ENCODE measurements at places on chromosomes 13 and 19.
A peak's percentile ranks its signal among the peaks of the same experiment; 100 is the strongest.

- no peak for DNase-seq
These were observed 396.7 kb upstream of the GPC6 start for GRCh38 chr13:92829930-92830329.

- no peak for DNase-seq
These were observed 30.3 kb downstream of the ZNF763 start for GRCh38 chr19:11995174-11995573.

DNA sequence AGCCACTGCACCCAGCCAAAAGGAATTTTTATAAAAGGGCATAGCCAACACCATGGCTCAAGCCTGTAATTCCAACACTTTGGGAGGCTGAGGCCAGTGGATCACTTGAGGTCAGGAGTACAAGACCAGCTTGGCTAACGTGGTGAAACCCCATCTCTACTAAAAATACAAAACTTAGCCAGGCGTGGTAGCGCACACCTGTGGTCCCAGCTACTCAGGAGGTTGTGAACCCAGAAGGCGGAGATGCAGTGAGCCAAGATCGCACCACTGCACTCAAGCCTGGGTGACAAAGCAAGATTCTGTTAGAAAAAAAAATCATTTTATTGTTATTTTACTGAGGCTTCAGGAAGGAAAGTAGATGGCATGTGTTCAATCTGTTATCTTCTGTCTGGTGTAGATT is 31.3 kb upstream of the FOXO1 start:
- no peak for DNase-seq

DNA sequence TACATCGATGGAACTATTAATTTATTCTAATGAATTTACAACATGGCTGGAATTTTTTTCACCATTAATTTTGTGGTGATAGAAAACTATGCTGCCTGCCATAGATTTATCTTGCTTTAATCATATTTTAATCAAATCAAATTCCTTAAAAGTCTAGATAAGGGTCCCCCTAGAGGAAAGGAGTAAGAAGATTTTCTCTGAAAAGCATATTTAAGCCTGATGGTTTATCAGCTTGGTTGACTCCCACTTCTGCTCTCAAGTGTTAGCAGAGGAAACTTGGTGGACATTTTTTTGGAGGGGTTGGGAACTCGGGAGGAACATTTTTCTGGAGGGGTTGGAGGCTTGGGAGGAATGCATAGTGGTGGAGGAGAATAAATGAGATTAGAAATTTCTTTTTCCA is 253.3 kb downstream of the KCNRG start:
- no peak for DNase-seq

GRCh38 chr19:10230861-10231611 is at the start of gene S1PR2:
Gene S1PR2 (minus strand): TSS chr19:10231331. CDS start chr19:10224905, 6,426 bp downstream.
- peak; percentile 71 for DNase-seq

GRCh38 chr19:48445256-48445605 is 552 bp upstream of the GRWD1 start:
- DNase-seq = no peak

DNA sequence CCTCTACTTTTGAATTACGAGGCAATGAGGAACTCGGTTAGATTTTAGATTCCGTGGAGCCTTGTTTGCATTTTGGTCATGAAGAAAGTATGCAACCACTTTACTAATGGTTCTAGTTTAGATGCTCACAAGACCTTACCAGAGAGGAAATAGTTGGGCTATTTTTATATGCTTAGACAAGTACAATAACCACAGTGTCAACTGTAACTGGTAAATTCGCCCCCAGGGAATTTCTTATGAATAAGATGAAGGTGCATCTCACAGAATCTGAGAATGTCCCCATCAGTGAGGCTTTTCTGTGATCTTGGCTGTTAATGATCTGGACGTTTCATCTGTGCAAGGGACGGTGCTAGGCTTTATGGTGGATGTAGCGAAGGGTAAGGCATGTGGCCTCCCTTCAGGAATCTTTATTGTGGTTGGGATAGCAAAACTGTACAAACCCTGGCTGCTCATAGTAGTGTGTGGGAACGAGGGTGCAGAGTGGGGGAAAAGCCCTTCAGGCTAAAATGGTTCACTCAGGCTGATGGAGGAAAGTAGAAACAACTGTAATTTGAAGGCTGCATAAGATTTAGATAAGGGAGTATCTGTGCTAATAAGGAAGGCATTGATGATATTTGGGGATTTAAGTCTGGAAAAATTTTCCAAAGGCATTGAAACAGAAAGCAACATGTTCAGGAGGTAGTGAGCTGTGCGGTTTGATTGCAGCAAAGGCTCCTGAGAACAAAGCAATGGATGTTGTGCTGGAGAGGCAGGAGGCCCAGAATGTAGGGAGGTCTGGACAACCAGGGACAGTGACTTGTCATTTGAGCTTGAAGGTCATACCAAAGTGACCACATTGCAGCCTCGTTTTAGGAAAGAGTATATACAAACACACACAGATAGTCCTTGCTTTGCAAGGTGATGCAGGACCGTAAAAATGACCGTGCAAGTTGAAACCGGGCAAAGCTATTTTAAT is 28.4 kb downstream of the UBAC2 start:
- DNase-seq = no peak

DNA sequence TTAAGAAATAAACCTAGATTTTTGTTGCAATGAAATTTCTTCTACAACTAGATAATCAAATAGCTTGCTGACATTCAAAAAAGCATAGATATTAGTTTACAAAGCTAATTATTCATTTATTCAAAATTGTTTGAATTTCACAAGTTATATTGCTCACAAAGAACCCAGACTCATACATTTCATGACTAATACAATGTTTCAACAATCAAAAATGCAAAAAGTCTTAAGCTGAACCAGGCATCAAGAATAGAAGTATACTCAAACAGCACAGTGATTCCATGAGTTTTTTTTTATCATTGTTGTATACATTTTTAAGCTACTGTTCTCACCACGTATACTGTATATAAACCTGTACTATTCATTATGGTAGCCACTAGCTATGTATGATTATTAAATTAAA is 51.0 kb downstream of the DIAPH3 start:
- DNase-seq = no peak

Data from activated CD4-positive, alpha-beta memory T cell treated with anti-CD3 and anti-CD28 coated beads, Interleukin-2, amount 10 ng/mL, durations not matched to agents 7 days and 5 days (primary cell).